ENCODE measurements at places on chromosomes 1 and 21.

DNA sequence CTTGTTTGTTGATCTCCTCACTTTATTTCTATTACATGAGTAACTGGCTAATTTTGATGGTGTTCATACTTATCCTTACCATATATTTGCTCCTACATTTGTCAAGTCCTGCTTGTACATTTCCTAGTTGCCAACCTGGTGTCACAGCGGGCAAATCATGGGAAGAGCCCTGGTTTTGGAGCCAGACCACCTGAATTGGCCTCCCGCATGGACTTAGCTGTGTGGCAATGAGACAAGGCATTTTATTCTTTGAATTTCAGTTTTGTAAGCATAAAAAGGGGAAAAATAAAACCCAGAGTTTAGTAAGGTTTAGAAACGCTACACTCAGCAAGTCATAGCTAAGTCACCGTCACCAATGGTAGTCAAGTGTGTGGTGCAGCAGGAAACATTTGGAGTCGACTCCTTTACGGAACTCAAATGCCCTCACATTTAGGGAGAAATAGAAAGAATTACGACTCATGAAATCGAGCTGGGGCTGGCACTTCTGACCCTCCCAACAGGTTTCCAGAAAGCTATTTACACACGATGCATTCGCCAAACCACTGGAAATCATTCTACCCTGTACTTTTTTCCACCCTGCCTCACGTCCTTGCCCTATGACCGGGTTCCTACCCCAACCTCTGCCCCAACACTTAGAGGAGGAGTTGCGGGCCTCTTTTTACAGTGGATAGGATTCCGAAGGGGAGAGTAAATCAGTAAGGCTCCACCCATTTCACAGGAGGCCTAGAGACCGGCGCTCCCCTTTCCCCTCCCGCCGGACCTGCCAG, 492 bp upstream of the PGM1 start:
- DNase-seq: no peak

DNA sequence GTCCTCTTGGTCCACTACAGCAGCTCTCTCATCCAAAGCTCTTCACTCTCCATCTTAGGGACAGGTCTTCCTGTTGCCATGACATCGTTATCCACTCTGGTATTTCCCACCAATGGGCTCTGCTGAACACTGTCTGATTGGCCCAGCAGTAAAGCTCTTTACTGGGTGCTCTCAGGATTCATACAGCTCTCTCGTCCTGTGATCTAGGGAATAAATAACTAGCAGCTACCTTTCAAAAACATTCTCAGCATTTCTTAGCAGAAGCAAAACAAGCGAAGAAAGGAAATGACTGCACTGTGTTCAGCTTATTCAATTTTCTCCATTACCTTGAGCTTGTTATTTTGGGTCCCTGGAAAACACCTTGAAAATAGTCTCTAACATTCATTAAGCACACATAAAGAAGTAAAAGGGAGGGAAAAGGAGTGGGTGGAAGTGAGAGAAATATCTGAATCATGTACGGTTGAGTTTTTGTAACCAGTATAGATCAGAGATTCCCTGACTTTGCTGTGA, 163.4 kb upstream of the SGIP1 start:
- no peak for DNase-seq

DNA sequence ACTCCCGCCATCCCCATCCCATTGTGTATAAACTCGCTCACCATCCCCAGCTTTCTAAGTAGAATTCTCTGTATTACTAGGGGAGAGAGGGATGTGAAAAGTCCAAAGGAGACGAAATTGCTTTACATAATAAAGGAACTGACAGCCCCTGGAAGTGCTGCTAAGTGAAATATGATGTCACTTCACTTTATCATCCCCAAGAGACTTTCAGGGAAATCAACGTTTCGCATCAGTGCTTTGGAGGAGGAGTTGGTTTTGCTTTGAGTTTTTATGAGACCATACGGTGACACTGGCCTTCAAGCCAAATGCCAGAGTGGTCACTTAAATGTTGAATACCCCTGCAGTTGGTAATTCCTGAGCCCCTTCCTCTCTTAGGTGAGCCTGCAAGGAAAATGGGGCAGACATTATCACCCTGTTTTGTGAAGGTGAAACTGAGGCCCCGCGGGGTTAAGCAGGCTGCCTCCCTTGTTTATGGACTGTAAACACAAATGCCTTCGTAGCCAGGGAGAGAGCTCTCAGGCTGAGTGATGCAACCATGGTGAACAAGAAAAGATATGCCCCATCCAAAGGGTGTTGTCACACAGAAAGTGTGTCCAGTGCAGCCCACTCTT, 58.4 kb upstream of the KAZN start:
- DNase-seq: no peak

DNA sequence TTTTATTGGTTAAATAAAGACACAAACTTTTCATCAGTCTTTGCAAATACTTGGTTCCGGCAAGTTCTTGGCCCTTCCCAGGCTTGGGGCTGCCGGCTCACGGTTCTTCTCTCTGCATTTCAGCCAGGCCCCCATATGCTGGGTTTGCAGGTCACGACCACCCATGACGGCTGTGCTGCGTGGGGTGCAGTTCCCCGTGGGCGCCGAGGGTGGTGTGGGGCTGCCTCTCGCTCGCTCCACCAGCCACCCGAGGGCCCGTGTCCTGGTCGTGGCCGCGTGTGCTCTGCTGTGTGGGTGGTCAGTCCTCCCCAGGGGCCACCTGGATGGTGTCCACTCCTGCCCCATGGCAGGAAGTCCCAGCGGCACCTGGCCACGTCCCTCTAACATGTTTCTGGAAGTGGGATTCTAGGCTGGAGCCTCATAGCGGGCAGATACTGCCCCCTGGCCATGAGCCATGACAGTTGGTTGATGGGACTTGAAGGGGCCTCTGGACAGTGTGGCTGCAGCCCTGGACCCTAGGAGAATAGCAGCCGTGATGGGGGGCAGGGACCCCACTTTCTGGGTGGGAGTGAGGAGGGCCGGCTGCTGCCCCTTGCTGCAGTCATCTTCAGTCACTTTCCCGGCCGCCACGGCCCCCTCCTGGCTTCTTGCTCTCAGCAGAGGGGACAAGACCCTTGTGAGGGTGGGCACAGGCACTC, 46.3 kb downstream of the SKI start:
- DNase-seq: no peak

- DNase-seq: no peak
Measured at GRCh38 chr1:43426221-43426620, 27.5 kb downstream of the HYI start.
